Natural killer cell (primary cell): ENCODE measurements at places on chromosomes 2 and 18. TPM values are rescaled to one million over a fixed set of nuclear protein-coding genes. Genes with fewer than 3 reads are reported as not detected.
A peak's percentile ranks its signal among the peaks of the same experiment; 100 is the strongest.

GRCh38 chr18:48669180-48669675, 130.4 kb downstream of the CTIF start:
- DNase-seq = no peak

- no peak for DNase-seq
Observed at GRCh38 chr18:62759704-62760402, 44.5 kb downstream of the PHLPP1 start.

DNA sequence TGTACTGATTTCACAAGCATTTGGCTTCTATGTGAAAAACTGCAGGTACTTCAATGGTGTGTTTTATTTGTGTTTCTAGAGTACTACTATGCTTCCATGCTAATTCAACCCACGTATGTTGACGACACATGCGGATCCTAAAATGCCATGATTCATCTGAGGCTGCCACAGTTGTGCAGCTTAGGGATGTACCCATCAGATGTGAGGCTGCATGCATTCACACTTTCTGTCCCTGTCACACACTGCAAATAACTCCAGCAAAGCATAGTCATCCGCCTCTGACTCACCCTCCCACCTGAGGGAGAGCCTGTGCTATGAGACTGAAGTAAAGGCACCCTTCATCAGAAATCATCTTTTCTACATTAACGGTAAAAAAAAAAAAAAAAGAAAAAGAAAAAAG, 22.1 kb upstream of the SERTAD2 start:
- DNase-seq = no peak

GRCh38 chr2:101410746-101411145, 23.4 kb upstream of the CREG2 start:
- DNase-seq = no peak

GRCh38 chr2:175730050-175730449, 272.0 kb downstream of the LNPK start:
- no peak for DNase-seq

DNA sequence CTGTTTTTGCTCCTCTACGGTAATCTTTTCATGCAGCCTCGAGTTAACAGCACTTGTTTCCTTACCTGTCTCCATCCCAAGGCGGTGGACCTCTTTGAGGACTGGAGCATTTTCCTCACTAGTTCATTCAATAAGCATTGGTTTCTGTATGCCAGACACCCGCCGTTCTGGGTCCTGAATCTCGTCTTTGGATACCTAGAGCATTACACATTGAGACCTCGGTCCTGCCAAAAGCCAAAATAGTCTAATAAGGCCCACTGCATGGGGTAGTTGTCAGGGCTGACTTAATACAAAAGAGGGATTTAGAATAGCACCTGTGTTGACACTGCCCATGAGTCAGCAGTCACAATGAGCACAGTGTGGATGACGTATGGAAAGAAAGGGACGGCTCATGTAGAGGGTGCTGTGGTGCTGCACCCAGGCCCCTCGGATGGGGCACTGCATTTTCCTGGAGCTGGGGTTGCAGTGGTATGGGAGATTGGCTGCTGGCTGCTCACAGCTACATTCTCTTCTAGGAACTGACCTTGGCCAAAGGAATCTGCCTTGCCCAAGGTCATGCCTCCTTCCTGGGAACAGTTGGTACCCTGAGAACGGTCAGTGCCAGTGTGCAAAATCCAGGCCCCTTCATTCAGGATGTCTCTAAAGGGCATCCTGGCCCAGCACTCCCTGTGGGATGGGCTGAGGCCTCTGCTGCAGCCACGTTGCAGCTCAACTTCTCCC, 126.9 kb upstream of the NCK2 start:
- DNase-seq = no peak

DNA sequence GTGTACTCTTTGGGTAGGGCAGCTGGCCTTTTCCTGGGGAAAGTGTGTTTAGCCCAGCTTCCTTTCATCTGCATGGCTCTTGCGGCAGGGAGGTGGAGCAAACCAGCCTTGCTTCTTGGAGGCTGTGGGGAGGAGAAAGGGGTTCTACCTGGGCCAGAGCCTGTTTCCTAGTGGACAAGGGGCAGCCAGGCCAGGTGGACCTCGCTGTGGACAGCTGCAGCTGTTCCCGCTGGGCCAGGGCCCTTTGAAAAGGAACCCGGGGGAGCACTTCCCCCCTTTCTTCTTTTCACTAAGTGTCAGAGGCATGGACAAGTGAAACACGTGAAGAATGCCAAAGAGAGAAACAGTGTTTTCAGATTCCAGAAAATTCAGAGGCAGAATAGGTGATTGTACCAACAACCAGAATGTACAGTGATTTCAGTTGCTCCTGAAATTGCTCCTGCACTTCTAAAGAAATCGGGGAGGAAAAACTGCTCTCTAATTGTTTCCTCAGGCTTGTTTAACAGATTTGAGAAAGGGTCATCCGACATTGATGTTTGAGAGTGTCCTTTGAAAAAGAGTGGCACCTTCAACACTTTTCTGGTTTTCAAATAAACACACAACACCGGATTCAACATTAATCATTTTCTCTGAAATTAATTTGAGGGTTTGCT, 3.9 kb downstream of the GLI2 start:
- DNase-seq = no peak

DNA sequence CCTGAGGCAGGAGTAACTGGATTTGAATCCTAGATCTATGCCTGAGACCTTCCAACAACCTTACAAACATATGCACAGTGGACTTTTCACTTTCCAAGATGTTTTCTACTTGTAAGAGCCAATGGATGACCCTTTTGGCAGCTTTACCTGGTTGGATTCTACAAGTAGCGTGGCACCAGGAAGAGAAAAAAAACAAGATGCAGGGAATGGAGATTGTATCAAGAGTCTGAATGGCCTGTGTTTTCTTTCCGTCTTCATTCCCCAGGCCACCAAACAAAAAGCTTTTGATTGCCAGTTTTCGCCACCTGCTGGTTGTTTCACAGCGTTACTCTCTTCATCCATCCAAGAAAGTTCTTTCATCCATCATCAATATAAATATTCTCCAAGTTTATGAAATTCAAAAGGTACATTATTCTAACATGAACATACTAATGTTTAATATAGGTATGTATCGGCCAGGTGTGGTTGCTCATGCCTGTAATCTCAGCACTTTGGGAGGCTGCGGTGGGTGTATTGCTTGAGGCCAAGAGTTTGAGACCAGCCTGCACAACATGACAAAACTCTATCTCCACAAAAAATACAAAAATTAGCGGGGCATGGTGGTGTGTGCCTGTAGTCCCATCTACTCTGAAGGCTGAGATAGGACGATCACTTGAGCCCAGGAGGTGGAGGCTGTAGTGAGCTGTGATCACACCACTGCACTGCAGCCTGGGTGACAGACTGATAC, 3.5 kb upstream of the BCL2 start:
- peak; percentile 27 for DNase-seq

GRCh38 chr2:35522450-35522849, 833.1 kb upstream of the CRIM1 start:
- no peak for DNase-seq

- DNase-seq = no peak
Observed at GRCh38 chr2:3214806-3215404, 162.7 kb downstream of the EIPR1 start.

DNA sequence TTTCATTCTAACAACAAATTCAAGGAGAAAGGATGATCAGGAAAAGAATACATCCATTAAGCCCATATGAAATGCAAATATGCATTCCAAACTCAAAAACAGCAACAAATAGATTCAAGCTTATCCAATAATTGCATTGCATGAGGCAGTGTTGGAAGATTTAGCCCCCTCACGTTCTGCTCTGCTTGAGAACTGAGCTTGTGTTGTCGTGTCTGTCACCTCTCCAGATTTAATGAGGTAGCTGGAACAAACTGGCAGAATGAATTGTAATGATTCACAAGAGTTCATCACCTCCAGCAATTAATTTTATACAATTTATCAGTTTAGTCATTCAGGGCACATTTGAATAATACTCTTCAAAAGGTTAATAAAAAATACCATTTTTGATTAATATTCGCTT, 54.8 kb downstream of the AP1S3 start:
- no peak for DNase-seq

DNA sequence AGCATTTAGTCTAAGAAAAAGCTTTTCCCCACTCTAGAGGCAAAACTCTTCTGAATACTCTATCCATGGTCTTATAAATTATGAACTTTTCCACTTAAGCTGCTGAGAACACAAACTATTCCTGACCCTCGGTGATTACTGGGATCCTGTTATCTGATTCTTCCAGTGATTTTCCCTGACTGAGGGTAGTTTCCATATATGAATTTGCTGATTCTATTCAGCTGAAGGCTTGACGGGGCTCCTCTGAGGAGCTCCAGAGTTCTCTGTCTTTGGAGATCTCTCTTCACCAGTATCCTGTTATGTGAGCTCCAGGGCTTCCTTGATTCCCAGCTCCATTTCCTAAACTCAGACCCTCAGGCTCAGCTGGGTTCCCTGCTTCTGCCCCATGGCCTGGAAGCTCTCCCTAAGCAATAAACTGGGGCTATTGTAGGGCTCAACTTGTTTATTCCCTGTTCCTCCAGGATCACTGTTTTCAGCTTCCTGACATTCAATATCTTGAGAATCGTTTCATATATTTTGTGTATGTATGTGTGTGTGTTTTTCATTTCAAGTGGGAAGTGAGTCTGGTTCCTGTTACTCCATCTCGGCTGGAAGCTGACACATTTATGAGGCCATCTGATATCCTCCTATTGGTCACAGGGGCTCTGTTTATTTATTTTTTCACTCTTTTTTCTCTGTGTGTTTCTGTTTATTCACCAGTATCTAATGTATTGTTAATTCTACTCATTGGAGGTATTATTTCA, 78.2 kb downstream of the ARHGAP28 start:
- DNase-seq = no peak

- DNase-seq = no peak
Observed at GRCh38 chr2:632471-632870, 44.7 kb downstream of the TMEM18 start.

GRCh38 chr2:108936076-108936864, 52.8 kb downstream of the EDAR start:
- no peak for DNase-seq

GRCh38 chr2:235939471-235939870, 228.7 kb downstream of the GBX2 start:
- DNase-seq = no peak

- DNase-seq = no peak
Observed at GRCh38 chr2:193336781-193337180, 1142.0 kb upstream of the TMEFF2 start.

GRCh38 chr2:179787601-179788000, 73.8 kb downstream of the ZNF385B start:
- no peak for DNase-seq

DNA sequence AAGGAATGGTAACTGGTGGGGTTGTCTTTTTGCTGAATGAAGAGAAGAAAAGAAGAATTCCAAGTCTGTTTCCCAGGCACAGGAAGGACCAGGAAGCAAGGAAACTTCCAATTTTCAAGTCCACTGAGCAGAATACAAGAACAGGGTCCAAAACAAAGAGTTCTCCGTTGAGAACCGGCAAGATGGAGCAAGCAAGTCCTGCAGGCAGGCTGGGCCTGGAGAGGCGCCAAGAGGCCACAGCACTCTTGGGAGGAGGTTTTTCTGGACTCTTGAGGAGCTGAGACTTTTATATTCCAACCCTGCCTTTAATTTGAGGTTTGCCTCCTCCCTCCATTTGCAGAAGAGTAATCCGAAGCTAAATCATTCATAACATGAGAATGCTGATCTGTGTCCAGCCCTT, 224.5 kb downstream of the IKZF2 start:
- no peak for DNase-seq

- DNase-seq = no peak
Observed at GRCh38 chr18:76752400-76752799, 70.0 kb upstream of the ZNF236 start.

GRCh38 chr2:233422050-233422639, 67.9 kb downstream of the DGKD start:
- DNase-seq = peak; percentile 49

- no peak for DNase-seq
Observed at GRCh38 chr18:77487951-77488740, 238.5 kb downstream of the GALR1 start.

Gene NGEF
- not detected for total RNA-seq

Gene CTAGE1
- total RNA-seq = not detected

Gene HJURP
- 0.87 TPM for total RNA-seq

Gene RRM2
- total RNA-seq = 22.1 TPM

Gene MAPRE3
- 4.2 TPM for total RNA-seq

Gene PLGLB1
- 5.6 TPM for total RNA-seq

Gene PSMA8
- total RNA-seq = 1.3 TPM

Gene EVX2
- not detected for total RNA-seq

Gene ACSL3
- total RNA-seq = 86.6 TPM
